ENCODE measurements at places on chromosomes 1 and 21. TPM values are rescaled to one million over a fixed set of nuclear protein-coding genes. Genes with fewer than 3 reads are reported as not detected.

GRCh38 chr1:203085528-203086406 lies at the start of gene MYOG:
MYOG (minus strand) TSS chr1:203086012; CDS start chr1:203085961, 51 bp downstream.
- no peak for DNase-seq
- H3K4me3 ChIP-seq: no peak within 1 kb of the TSS
- peaks cover 26% of the 10 kb centered on the region for H3K27me3 ChIP-seq
- no peaks in the 10 kb centered on the region for H3K4me1 ChIP-seq
- H3K36me3 ChIP-seq: no peaks in the 10 kb centered on the region

AKNAD1 gene
- total RNA-seq: 0.17 TPM

DNA sequence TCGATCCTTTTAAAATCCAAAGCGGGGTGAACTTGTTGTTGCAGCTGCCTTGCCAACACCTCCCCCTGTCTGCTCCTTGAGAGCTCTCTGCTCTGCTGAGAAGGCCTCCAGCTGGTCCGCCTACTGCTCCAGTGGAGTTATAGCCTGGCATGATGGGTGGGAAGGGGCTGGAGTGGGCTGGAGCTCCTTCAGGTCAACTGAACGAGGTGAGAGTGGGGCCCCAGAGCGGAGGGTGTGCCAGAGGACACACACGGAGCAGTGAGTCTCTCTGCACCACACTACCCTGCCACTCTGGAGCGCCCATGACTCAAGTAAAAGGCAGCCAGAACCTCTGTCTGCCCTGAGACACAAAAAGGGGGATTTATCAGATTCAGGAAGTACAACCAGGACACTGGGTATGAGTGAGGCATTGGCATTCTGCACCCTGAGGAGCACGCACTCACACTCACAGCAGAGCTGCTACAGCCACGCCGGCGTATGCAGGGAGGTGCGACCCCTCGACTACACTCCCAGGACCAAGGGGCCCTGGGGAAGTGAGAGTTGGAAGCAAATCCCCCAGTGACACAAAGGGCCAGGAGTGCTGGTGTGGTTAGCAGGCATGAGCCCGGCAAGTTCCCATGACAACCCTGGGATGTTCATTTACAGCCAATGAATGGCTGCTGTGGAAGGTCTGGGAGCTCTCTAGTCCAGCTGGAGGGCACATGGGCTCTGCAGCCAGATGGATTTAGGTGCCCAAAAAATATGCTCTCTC lies 28.0 kb upstream of the EVA1B start:
- H3K27ac ChIP-seq: peak overlapping the region; percentile 98
- H3K36me3 ChIP-seq: peaks cover 34% of the 10 kb centered on the region
- peak; percentile 89 for DNase-seq
- H3K27me3 ChIP-seq: no peaks in the 10 kb centered on the region
- H3K4me1 ChIP-seq: peaks cover 48% of the 10 kb centered on the region
- H3K4me3 ChIP-seq: no peak overlapping the region

ABL2 gene
- total RNA-seq: 85.4 TPM

GRCh38 chr21:31253684-31254083 lies 90.4 kb downstream of the TIAM1 start:
- H3K4me1 ChIP-seq: no peaks in the 10 kb centered on the region
- DNase-seq: no peak
- H3K27me3 ChIP-seq: no peaks in the 10 kb centered on the region
- H3K27ac ChIP-seq: no peak overlapping the region
